ENCODE measurements at places on chromosomes 6 and 20.
A peak's percentile ranks its signal among the peaks of the same experiment; 100 is the strongest.

- peak; percentile 82 for DNase-seq
Observed at GRCh38 chr6:32947552-32948465, 5.1 kb downstream of the HLA-DMA start.

DNA sequence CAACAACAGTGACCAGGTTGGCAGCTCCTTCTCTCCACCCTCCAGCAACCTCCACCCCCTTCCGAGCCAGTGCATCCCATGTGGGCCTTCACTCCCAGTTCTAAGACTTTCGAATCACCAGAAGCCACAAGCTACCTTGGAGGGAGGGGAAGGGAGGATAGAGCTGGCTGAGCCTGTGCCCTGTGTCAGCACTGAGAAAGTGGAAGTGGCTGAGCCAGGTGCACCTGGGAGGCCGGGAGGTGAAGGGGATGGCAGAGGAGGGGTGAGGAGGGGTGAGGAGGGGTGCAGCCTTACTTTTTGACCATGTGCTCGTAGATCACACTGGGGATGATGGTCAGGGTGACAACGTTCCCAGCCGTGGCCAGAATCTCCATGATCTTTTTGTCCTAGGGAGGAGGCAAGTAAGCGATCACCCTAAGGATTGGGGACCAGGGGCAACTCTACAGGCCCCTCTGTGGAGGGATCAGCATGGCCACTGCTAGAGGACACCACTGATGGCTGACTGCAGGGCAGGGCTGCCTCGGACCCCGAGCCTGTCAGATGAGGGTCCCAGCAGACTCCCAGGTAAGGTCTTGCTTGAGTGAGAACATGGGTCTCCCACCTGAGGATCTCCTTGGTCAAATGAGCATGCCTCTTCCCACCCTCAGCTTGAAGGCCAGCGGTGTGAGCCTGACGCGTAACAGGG is 18.3 kb downstream of the SDCBP2 start:
- DNase-seq, result no peak

- no peak for DNase-seq
Observed at GRCh38 chr6:160477901-160478300, 129.7 kb downstream of the SLC22A3 start.

DNA sequence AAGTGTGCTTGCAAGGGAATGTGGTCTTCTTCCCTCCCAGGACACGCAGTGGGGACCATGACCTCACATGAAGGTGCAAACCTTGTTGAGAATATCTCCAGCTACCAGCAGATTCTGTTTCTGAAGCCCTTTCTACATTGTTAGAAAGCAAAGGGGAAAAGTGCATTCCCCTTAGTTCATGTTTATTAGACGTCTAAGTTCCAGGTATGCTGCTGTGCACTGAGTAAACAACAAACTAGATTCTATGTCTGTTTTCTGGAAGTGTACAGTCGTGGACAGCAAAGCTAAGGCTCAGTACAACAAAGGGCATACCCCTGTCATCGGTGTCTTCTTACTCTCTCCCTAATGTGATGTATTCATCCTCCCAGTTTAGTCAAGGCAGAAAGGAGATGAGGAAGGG is 178.5 kb downstream of the KIF16B start:
- no peak for DNase-seq

- DNase-seq, result no peak
Observed at GRCh38 chr6:145733207-145733606, 2.1 kb downstream of the EPM2A start.

DNA sequence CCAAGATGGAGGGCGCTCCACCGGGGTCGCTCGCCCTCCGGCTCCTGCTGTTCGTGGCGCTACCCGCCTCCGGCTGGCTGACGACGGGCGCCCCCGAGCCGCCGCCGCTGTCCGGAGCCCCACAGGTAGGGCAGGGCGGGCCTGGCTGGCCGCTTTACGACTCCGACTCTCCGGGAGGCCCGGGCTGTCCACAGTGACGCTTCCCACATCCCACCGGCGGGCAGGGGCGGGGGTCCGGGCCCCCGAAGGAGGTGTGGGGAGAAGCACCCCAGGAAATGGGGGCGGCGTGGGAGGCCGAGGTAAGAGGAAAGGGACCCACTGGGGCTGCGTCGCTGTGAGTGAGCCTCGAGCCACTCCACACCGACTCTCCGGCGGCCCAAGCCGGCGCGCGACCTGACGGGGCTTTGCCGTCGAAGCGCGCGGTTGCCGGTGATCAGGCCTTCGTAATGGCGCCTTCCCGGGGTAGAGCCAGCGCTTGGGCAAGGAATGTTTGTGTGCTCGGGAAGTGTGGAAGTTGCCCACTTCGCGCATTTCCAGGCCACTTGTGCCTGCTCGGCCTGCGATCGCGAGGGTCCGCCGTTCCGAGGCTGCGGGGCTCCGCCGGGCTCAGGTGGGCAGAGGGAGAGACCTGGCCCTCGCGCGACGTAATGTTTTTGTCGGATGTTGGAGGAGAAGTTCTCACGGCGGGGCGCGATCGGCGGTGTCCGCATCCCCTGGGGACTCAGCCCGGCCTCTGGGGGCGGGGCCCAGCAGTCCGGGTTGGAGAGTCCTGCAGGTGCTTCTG is 427 bp downstream of the GINM1 start:
- DNase-seq, result peak; percentile 16

DNA sequence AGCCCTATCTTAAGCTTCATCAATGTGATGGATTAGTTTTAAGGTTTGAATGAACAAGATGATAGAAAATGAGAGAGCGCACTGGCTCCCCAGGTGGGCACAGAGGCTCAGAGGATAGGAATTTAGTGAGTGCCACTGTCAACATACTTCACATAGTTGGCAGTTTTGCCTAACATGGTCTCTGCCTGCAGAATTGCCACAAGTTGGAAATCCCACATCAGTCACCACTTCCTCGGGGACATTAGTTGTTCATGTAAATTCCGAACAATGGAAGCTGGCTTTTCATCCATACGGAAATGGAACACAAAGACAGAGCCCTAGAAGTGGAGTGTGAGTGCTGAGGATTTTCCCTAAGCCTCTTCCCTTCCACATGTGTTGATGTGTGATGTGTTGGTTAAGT is 123.9 kb upstream of the PHACTR1 start:
- DNase-seq, result peak; percentile 55

GRCh38 chr6:120556491-120556890 is 777.8 kb downstream of the TBC1D32 start:
- peak; percentile 6 for DNase-seq

GRCh38 chr20:49541733-49542513 is 26.0 kb downstream of the PTGIS start:
- peak; percentile 76 for DNase-seq

- no peak for DNase-seq
Observed at GRCh38 chr20:37291724-37292126, 2.3 kb downstream of the MANBAL start.

GRCh38 chr6:87551799-87552198 is 38.0 kb downstream of the RARS2 start:
- no peak for DNase-seq

DNA sequence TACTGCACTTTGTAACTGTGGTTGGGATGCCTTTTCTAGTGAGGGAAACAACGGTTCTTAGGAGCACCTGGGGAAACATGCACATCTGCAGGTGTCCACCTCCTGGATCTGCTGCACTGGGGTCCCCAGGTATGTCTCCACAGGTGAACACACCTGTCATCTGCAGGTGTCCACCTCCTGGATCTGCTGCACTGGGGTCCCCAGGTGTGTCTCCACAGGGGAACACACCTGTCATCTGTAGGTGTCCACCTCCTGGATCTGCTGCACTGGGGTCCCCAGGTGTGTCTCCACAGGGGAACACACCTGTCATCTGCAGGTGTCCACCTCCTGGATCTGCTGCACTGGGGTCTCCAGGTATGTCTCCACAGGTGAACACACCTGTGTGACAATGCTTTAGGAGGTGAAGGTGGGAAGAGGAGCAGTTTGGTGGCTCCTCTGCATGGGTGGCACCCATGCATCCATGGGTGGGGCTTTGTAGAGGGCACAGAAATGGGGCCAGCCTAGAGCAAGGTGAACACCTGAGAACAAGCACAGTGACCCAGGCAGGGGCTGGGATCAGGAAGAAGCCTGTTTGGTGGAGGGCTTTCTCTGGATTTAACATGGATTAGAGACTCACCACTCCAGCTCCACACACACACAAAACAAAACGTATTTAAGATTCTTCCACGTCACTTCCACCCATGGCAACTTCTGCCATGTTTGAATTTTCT is 206.0 kb upstream of the CDH4 start:
- no peak for DNase-seq

GRCh38 chr6:149445095-149445466 is 39.7 kb downstream of the ZC3H12D start:
- no peak for DNase-seq

DNA sequence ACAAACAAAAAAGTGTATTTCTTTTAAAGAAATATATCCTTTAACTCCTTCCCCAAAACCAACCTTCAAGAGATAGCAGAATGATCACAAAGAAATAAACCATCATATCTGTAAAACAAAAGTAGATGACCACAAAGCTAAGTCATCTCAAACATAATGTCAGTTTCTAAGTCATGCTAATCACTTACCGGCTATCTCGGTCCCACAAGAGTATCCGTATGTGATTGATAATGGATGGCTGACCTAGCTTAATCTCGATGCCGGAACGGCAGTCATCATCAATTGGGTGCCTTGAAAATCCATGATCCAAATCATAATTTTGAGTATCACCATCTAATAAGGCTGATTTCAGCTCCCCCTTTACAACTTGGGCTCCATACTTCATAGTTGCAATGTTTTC is 59.7 kb downstream of the BTBD9 start:
- no peak for DNase-seq

GRCh38 chr6:122676688-122677087 is 66.5 kb downstream of the PKIB start:
- DNase-seq, result no peak

DNA sequence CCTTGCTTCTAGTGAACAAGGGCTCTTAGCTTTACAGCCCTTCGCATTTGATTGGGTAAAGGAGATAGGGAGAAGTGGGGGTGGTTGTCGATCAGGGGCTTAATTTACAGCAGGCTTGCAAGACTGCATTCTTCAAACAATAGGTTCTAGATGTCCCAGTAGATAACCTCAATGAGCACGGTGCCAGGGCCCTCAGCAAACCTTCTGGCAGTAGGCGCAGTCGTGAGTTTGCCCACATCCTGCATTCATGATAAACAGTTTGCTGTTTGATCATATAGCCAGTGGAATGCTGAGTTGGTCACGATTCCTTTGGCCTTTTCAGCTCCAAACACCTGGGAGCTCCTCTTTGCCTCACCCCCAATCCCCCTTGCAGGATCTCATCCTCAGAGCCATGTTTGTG is 27.5 kb downstream of the SUN5 start:
- peak; percentile 91 for DNase-seq

- DNase-seq, result no peak
Observed at GRCh38 chr6:129586815-129587214, 123.2 kb downstream of the ARHGAP18 start.

DNA sequence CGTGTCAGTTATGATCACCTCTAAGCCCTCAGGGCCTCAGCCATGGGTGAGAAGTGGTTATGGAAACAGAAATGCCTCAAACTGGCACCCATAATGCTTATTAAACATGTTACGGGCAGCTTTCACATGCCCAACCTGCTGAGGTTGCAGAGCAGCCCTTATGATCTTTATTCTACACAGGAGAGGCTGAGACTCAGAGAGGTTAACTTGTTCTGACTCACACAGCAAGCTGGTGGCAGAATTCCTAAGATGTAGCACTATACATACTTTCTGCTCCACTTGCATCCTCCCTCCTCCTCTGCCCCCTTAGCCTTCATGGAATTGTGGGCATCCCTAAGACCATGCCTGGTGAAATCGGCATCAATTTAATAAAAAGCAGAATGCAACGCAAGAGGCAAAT is 34.7 kb upstream of the IGF2R start:
- no peak for DNase-seq

DNA sequence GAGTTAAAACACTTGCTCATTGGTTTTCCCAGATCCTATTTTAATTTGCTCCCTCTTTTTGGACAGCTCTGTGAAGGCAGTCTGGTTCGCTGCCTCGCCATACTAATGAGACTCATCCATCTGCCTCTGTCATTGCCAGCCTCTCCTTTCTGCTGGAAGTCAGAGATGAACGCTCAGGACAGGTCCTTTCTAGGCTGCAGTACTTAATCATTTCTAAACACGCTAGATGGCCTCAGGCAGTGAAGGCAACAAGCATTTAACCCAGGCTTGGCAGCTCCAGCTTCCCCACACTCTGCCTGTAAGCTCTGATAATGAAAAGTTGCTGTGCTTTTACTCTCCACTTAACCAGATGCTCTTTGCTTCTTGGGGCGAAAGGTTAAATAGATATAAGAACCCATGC is 286.7 kb upstream of the POU3F2 start:
- no peak for DNase-seq

DNA sequence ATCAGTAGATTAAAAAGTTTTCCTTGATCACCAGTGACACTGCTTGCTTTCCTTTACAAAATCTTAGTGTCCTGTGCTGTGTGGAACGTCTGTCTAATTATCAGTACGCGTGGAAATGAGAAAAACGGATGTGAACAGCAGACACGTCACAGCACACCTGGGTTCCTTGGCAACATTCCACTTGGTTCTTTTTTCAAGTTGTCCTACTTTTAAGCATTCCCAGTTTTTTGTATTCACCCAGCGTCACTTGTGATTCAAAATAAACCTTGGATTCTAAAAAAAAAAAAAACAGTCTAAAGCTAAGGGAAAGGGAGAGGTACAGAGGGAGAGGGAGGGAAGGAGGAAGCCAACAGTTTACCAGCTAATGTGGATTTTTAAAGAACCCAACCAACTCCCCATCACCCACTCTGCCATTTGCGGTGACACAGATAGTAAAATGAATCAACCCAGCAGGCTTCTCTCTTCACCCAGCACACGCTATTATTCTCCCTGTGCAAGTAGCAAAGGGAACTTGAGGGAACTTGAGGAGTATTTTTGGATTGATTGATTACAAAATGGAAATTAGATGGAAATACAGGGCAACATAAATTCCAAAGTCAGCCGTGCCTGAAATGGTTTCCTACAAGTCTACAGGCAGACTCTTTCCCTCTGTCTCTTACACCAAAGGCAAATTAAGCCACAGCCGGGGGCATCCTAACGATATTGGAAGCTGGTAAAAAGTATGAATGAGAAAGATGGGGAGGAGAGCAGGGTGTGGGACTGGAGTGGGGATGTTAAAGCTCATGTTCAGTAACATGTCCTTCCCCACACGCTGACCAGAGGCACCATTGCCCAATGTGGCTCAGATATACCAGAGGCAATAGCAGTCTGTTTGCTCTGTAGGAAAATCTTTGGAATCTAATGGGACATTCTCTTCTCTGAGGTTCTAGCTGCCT is 129.8 kb downstream of the SASH1 start:
- DNase-seq, result no peak

- DNase-seq, result peak; percentile 8
Observed at GRCh38 chr6:168841609-168842278, 400.8 kb downstream of the SMOC2 start.

DNA sequence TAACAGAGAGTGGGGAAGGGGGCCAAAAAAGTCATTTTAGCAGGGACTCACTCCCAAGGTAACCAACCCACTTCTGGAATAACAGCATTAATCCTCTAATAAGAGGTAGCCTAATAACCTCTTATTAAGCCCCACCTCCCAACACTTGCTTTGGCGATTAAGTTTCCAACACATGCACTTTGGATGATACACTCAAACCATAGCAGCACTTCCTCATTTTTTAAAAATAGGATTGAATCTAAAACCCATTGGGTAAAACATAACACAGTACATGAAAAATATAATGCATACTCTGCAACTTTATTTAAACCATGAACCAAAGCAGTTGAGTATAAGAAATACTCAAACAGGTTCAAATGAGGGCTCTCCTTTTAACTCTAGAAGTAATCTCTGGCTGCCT is 318.3 kb downstream of the HACE1 start:
- DNase-seq, result no peak

- DNase-seq, result peak; percentile 86
Observed at GRCh38 chr20:23637282-23638221, at the start of gene CST3. Gene CST3, minus strand, starts transcription at chr20:23637955. Its CDS starts 93 bp downstream, at chr20:23637862.

All from T47D (cell line).